Smooth muscle cell of the pulmonary artery (primary cell): ENCODE measurements at places on chromosomes 4 and X. TPM values are rescaled to one million over a fixed set of nuclear protein-coding genes. Genes with fewer than 3 reads are reported as not detected.

MAGEA10 gene
- not detected in 2 replicates for total RNA-seq

USP17L22 gene
- not detected in 2 replicates for total RNA-seq

HGFAC gene
- 0.13 TPM in 1 of 2 replicates, not detected in the other for total RNA-seq

MGST2 gene
- 5.2 and 12.1 TPM in 2 replicates for total RNA-seq

PRRG3 gene
- not detected in 2 replicates for total RNA-seq

XK gene
- total RNA-seq, result 0.13 TPM in 2 replicates

IL21 gene
- not detected in 2 replicates for total RNA-seq

ZFYVE28 gene
- total RNA-seq, result 12.4 and 22.5 TPM in 2 replicates

RASSF6 gene
- 0.03 TPM in 1 of 2 replicates, not detected in the other for total RNA-seq

FGF5 gene
- total RNA-seq, result 21.3 and 31.5 TPM in 2 replicates

CPE gene
- 101 and 123 TPM in 2 replicates for total RNA-seq

CXorf66 gene
- not detected in 2 replicates for total RNA-seq

TCEAL5 gene
- not detected in 2 replicates for total RNA-seq

GAGE13 gene
- total RNA-seq, result not detected in 2 replicates

C4orf54 gene
- not detected in 2 replicates for total RNA-seq

SPATA18 gene
- 15.6 and 32.6 TPM in 2 replicates for total RNA-seq

CYTL1 gene
- total RNA-seq, result 0.36 and 0.72 TPM in 2 replicates

MAPK10 gene
- total RNA-seq, result 8.8 and 19.0 TPM in 2 replicates

SH3D19 gene
- total RNA-seq, result 20.3 and 48.0 TPM in 2 replicates

AVPR2 gene
- not detected in 2 replicates for total RNA-seq

RAB33A gene
- total RNA-seq, result 5.1 and 9.0 TPM in 2 replicates

SERTM2 gene
- 0.03 TPM in 1 of 2 replicates, not detected in the other for total RNA-seq

AGTR2 gene
- total RNA-seq, result not detected in 2 replicates

TMPRSS11B gene
- total RNA-seq, result not detected in 2 replicates

BDH2 gene
- total RNA-seq, result 37.1 and 41.1 TPM in 2 replicates

ZXDA gene
- total RNA-seq, result 6.0 and 6.9 TPM in 2 replicates

FGFBP2 gene
- total RNA-seq, result not detected in 2 replicates

MAGEA3 gene
- total RNA-seq, result not detected in 2 replicates

EMCN gene
- 3.6 and 4.1 TPM in 2 replicates for total RNA-seq

SFRP2 gene
- 0.13 TPM in 2 replicates for total RNA-seq

SLC9A7 gene
- 55.5 and 119 TPM in 2 replicates for total RNA-seq

RUFY3 gene
- 54.0 and 55.2 TPM in 2 replicates for total RNA-seq

RAI2 gene
- 0.76 and 2.0 TPM in 2 replicates for total RNA-seq

MAGEA1 gene
- total RNA-seq, result not detected in 2 replicates

PPP1R2C gene
- total RNA-seq, result not detected in 2 replicates

CDKL2 gene
- total RNA-seq, result 0.39 and 2.3 TPM in 2 replicates

OPN1MW gene
- not detected in 2 replicates for total RNA-seq

HELT gene
- total RNA-seq, result not detected in 2 replicates

MYOZ2 gene
- total RNA-seq, result 1.4 and 4.4 TPM in 2 replicates

TMEM33 gene
- total RNA-seq, result 54.9 and 65.9 TPM in 2 replicates

SSX2 gene
- total RNA-seq, result not detected in 2 replicates

FAM120C gene
- total RNA-seq, result 6.7 and 8.3 TPM in 2 replicates

F8A3 gene
- 1.5 and 1.7 TPM in 2 replicates for total RNA-seq

FATE1 gene
- total RNA-seq, result not detected in 2 replicates
